Psoas muscle (tissue), 8 donors: ENCODE measurements at places on chromosomes 11 and 22. TPM values are rescaled to one million over a fixed set of nuclear protein-coding genes. Genes with fewer than 3 reads are reported as not detected.

DNA sequence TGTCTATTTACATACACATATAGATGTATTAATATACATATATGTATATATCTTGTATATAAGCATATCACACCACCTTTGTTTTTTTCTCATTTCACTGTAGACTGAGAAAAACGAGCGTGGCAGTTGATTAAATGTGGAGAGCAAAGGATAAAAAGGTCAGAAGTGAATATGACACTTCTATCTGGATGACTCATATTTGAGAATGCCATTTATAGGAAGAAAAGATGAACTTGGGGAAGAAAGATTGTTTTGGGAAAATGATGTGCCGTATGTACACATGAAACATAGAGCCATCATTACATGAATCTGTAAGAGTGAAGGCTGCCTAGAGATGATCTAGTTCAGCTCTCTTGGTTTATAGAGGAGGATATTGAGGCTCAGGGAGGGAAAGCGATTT, 28.7 kb downstream of the AMOTL1 start:
- no peak for DNase-seq

DNA sequence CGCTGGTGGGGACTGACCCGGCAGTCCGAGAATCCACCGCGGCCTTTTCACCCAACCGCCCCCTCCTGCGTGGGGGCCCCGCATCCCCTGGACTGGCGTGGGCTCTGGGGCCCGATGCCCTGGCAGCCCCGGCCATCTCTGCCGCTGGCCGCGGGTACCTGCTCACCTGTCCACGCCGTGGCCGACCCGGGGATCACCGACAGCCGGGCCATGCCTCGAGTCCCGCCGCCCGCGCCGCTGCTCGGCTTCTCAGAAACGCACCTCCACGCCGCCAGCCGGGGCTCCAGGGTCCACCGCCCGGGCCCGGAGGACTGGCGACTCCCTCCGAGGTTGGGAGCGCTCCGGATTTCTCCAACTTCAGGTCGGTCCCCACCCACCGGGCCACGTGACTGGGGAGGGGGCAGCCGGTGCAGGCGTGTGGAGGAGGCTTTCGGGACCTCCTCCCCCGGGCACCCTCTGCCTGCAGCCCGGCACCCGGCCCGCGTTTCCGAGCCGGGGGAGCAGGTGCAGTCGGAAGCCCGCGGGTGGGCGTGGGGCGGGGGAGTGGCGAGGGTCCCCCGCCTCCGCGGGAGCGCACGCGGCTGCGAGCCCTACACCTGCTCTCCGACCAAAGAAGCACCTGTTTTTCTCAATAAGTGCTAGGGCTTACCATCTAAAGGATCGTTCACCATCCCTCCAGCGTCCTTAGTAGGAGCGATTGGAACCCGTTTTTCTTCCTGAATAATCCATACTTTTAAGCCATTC, 554 bp upstream of the NRIP3 start:
- DNase-seq = peak; percentile 31

GRCh38 chr22:46107753-46108563, 42.4 kb upstream of the PPARA start:
- DNase-seq = no peak

The RTN4RL2 gene
- 1.1 TPM for total RNA-seq

The SAA4 gene
- not detected for total RNA-seq
